ENCODE measurements at places on chromosomes 16 and 17.

DNA sequence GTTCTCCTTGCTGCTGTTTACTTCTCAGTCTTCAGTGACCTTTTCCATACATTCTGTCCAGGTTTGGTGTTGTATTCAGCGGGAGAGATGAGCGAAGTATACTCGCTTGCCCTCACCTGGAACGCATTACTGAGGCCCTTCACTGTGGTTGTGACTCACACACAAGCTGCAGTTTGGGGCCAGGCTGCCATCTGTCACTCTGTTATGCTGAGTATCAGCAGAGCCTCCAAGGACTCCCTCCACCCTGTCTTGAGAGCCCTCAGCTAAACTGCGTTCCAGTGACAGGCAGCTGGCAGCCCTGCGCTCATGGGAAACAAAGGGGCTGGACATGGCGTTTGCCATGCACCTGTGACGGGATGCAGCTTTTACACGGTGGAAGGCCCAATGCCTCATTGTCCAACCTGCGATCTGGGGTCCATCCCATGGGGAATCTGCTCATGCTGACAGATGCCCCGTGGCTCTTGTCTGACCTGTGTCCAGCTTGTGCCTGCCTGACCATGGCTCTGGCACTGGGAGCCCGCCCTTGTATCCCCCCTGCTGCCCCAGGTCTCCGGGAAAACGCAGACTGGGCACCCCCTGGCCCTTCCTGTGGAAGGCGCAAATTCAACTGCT lies 6.5 kb upstream of the ZNF778 start:
- DNase-seq = no peak

DNA sequence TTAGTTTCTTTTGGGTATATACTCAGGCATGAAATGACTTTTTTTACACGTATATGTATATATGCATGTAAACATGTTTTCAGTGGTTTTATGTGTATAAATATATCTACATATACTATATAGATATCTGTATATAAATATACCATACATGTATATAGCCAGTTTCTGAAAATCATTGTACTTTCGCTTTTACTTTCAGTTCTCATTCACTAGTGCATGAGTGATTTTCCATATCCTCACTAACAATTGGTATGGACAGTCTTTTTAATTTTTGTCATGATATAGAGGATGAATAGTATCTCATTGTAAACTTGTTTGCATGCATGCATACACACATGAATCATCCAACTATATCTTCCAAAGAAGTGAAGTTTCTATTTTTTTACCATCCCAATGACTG lies 877.1 kb upstream of the CDH8 start:
- DNase-seq = no peak

- no peak for DNase-seq
These were observed 30.9 kb downstream of the MYO15A start for GRCh38 chr17:18139498-18139897.

GRCh38 chr16:50583211-50583610 lies 35.0 kb downstream of the NKD1 start:
- DNase-seq = no peak

DNA sequence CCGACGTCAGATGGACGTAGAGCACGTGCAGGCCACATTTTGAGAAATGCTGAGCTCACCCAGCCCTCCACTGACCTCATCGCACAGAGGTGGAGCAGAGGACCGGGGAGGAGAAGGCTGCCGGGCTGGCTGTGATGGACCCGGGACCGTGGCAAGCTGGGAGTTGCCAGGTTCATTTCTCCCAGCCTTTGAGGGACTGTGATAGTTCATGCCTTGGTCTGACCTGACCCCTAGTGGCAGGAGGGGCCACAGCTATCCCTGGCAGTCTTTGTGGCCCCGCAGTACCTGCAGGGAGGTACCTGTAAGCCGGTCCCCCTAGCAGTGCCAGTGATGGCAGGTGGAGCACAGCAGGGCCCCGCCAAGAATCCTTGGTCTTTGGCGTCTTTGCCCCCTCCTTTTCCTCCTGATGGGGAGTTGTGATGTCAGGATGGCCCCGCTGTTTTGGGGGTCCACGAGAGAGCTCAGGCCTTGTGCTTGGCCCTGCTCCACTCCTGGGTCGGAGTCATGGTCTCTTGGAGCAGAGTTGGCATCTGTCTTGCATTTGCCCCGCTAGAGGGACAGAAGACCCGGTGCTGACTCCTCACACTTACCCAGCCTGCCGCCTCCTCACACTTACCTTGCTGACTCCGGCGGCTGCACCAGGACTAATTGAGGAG lies 50.4 kb downstream of the OR1D5 start:
- DNase-seq = no peak

DNA sequence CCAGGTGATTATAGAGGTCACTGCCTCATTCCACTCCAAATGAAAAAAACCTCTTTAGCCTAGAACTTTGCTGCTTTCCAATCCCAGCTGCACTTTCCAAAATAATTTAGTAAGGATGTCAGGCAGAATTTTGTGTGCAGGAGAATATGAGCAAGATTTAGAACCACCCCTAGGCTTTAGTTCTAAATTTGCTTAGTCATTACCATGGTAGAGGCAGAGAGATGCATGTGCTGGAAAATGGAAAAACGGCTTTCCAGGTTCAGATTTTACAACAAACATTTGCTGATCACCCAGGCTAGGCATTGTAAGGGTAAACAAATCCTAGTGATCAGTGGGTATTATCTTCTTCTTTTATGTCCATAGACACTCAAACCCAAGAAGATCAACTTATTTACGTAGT lies 6.3 kb downstream of the KRT26 start:
- no peak for DNase-seq

DNA sequence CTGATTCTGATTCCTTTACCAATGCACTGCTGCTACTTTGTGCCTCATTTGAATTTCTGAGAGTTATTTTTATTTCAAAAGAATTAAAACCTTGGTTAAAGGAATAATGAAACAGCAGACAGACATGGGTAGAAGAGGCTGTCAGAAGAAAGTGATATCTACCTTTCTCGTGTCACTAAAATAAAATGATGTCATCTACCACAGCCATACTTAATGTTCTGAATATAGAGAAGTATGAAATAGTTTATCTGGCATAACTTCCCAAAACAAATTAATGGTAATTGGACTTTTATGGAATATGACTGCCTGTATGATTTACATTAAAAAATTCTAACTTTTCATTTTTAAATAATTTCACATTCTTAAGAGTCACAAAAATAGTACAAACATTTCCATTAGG lies 52.5 kb downstream of the EFCAB13 start:
- no peak for DNase-seq

- no peak for DNase-seq
These were observed 22.8 kb upstream of the UBE2I start for GRCh38 chr16:1286513-1287094.

DNA sequence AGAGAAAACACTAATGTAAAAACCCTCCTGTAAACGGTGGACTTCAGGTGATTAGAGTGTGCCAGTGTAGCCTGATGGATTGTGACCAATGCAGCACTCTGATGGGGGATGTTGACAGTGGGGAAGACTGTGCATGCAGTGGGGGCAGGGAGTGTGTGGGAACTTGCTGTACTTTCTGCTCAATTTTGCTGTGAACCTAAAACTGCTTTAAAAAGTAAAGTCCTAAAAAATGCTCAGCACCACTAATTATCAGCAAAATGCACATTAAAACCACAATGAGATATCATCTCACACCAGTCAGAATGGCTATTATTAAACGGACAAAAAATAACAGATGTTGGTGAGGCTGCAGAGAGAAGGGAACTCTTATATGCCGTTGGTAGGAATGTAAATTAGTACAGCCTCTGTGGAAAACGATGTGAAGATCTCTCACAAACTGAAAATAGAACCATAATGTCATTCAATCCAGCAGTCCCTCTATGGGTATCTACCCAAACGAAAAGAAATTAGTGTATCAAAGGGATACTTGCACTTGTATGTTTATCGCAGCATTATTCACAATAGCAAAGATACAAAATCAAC lies 9.7 kb upstream of the ULK2 start:
- no peak for DNase-seq

DNA sequence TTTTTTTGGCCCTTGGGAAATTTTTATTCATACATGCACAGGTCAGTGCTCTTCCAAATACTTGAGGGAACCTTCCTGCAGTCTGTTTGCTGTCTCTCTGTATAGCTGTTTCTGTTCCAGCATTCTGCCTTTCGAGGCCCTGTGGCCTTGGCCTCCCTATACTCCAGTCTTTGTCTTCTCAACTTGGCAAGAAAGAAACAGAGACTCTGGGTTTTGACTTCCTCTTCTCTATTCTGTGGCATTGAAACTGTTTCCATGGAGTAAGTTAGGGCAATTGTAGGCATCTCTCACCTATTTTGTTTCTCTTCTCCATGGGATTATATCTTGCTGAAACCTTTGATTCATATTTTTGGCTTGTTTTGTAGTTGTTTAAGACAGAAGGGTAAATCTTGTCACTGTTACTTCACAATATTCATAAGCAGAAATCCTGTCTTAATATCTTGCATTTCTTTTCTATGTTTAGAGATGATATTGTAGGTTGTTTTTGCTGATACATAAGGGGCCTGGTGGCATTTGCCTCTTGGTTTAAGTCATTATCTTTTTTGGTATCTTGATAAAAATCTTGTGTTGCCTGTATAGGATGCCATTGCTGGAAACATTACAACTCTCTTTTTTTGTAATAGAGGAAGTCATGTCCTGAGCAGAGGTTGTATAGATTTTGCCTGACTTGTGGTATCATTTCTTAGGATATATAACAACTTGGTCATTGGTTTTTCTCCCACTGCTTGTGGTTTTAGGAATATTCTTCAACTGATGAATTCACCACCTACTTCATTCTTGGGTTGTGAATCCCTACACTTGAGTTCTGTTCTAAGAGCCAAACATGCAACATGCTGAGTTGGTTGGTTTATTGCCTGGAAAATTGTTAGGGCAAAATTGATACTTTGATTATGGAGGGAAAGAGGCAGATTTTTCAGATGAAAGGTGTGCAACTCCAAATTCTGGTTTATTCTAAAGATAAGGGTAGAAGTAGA lies 168.6 kb downstream of the FTO start:
- DNase-seq = no peak

DNA sequence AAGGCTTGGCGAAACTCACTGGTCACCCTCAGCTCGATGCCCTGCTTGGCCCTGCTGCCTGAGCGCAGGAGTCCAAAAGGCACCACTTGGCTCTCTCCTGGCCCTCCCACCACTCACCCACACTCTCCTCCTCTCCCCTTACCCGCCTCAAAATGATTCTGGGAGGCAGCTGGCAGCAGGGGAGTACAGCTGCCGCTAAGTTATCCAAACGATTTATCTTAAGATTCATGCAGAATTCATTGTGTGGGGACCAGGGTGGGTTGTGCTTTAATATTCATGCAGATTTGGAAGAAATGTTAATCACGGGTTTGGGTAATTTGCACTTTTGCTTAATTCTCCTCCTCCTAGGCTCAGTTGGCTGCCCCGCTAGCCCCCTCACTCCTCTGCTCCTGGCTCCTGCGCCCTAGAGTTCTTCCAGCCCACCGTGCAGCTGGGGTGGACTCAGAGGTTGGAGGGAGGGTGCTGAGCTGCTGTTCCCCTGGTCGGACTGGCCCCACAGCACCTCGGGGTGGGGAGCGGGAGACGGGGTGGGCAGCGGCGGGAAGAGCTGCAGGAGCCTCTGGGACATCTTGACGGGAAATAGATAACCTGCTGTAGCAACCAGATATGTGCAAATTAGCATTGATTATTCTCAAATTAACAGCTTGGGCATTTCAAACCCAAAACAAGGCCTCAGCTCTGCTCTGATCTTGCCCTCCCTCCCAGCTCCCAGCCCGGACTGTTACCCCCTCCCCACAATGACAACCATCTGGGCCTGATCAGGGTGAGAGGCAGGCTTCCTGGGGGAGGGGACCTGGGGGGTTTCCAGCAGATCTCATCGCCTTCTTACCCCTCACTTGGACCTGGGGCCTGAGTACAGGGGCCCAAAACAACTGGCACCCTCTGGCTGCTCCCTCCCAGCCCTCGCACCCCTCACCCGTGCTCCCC lies 122.6 kb upstream of the RPL38 start:
- DNase-seq = no peak

DNA sequence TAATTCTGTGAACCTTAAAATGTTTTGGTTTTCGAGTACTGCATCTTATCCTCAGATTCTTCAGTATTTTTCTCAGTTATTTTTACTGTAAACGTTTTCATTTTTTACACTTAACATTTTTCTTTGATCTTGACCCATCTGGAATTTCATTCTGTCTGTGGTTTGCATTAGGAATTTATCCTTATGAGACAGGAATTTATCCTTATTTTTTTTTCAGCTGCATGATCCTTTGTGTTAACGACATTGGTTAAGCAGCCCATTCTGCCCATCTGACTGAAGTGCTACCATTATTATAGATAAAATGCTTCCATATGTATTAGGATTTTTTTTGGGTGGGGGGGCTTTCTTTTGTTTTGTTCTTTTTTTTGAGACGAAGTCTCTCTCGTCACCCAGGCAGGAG lies 41.0 kb downstream of the SNX29 start:
- DNase-seq = no peak

DNA sequence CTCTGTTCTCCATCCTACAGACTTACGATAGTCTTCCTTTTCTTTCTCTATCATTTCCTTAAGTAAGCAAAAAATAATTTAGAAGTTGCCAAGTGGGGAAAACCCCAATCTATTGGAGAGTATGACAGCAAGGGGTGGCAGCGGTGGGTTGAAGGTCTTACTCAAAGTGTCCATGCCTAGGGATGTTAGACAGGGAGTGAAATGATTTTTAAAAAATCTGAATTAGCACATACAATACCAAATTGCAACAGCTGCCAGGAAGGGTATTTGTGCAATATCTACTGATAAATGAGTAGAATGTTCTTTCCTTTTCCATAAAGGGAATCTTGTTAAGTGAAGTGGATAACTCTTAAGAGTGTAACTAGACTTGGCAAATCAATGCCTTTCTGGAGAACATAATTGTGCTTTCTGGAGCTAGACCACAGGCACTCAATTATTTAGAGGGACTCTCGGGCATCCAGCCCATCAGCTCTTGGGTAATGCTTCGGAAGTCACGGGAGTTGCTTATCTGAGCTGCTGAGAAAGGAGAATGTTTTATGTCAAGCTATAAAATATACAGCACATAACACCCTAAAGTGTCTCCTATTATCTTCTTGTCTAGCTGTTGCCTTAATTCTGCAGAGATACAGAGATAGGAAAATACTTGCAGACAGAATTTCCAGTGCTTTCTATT lies 151.5 kb downstream of the KCNJ2 start:
- DNase-seq = no peak

DNA sequence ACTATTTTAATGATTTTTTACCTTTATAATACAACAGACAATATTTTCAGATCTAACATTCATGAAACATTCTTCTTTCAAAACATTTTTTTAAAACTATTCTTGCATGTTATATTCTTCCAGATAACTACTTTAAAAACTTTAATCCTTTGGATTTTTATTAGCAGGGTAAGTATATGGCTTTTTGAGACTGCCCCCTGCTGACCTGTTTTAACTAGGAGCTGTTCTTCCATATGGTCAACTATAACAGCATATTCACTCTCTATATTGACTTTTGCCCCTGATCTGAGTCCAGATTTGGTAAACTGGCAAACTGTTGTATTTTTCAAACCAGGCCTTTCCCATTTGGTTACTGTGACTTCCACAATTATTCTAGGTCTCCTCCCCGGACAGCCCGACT lies 16.5 kb downstream of the ZNF18 start:
- DNase-seq = no peak
